ENCODE measurements at places on chromosomes 11 and 22. TPM values are rescaled to one million over a fixed set of nuclear protein-coding genes. Genes with fewer than 3 reads are reported as not detected.

DNA sequence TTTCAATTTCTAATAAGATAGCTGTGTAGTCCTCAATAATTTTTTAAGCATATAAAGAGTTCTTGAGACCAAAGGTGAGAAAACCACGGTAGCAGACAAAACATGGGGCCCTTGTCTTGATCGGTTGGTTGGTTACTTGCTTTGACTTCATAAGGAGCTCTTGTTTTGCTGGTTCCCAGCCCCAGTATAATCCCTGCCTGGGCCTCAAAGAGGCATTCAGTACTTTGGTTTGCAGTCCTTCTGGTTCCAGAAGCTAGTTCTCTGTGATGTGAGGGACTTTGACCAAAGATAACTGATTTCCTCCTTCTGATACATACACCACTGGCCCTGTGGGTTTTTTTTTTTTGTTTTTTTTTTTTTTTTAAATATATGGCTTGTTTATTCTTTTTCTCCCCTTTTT is 17.1 kb downstream of the MARK2 start:
- peak; percentile 50 for ATAC-seq

DNA sequence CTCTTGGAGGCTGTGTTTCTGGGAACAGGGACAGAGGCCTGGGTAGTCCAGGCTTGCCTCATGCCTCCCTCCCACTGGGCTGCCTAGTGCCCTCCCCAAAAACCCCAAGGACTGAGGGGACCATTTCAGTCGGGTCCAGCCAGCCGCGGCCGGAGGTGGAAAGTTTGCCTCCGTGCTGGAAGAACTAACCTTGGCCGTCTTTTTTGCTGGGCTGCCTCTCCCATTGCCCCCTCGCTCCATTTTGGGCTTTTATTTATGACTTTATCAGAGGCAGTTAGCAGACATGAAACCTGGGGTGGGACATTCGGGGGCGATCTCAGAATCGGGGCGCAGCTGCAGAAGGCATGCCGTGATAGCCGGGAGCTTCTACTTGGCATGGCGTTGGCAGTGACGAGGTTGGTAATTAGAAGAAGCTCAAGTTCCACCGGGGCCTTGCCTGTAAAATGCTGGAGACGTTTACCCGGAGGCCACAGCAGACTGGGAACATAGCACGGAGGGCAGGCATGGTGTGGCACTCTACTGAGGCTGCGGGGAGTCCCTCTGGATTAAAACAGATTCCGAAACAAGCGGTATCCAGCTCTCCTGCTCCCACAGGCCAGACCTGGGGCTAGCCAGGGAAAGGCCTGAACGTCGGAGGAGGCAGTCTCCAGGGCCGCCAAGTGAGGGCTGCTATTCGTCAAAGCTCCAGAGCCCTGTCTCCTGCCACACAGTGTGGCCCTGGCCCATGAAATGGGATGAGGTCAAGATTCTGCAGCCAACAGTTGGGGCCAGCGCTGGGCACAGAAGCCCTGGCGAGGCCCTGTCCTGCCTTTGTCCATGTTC is 76.4 kb upstream of the PPARA start:
- no peak for ATAC-seq

DNA sequence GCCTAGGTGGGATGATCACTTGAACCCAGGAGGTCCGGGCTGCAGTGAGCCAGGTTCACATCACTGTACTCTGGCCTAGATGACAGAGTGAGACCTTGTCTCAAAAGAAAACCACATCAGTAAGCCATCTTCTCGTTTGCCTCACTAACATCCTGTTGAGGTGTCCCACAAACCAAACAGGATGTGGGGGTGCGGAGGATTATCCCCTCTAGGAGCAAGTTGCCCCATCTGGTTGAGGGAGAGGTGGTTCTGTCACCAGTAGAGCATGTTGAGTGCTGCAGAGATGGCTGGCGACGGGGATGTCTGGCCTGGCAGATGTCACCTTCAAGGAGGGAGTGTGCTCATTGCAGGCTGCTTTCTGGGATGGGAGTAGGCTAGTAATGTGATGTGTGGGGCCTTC is 72.4 kb downstream of the ZNRF3 start:
- ATAC-seq, result no peak

DNA sequence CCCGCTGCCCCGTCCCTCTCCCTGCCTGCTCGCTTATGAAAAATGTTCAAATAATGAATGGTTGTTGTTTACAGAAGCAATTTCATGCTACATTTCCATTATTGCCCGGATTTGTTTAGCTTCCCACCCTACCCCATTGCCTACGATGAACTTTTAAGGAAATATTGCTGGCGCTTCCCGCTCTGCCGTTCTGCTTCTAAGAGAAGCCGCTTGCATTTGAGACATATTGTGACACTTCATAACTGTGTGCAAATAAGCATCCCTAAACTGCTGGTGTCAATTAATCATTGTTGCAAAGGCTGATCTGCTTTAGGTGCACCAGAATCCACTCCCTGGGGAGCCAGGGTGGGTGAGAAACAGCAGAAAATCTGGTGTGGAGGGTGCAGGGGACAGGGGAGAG is 52.3 kb upstream of the LMO1 start:
- ATAC-seq, result no peak

DNA sequence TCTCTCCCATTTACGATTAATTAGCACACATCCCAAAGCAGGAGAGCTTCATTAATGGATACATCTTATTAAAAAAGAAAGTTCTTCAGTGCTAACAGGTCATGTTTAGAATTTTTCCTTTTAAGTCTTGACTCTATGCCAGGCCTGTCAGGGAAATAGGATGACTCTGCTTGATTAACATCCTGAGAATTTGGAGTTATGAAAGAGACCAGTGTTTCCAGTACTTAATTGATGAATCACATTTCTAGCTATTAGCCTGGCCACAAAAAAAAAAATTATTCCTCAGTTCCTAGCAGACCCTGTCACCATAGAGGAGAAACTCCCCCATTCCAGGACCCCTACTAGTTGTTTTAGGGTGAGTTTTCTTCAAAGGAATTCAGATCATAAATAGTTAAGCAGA is 23.6 kb upstream of the ME3 start:
- ATAC-seq, result peak; percentile 75

DNA sequence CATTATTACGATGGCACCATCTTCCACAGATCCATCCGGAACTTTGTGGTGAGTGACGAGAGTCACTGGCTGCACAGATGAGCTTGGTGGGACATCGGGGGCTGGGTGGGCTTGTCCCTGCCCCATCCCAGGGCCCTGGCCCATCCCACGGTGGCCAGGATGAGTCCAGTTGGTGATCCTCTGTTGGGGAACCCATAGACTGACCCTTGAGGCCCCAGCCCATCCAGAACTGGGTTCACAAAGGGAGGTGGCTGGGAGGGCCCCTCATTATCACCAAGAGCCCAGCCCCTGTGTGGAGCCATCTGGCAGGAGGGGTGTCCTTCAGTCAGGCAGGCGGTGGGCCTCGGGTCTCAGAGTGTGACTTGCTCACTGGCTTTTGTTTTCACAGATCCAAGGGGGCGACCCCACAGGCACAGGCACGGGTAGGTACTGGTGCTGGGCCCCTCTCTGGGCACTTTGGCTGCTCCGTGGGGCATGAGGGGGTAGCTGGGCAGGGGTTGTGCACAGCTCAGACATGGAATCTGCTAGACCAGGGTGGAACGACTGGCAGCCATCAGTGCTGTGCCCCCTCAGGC is 22.0 kb downstream of the PPIL2 start:
- peak; percentile 4 for ATAC-seq

- ATAC-seq, result no peak
These were observed 99.3 kb upstream of the RRM1 start for GRCh38 chr11:3995307-3995706.

DNA sequence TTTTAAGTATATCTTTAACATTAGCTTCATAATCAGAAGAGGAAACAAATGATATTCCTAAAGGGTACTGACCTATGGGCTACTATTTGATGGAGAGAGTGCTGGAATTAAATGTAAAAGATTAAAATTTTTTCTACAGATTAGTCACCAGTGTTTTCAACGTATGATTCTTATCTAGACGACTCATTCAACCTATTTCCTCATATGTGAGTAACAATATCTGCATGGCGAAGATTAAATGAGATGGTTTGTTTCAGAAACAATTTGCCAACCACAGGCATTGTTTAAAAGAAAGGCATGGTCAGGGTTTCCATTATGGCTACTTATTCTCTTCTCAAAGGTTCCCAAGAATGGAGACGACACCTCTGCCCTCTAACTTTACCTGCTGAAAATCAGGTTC is 20.4 kb downstream of the OR56B4 start:
- no peak for ATAC-seq

DNA sequence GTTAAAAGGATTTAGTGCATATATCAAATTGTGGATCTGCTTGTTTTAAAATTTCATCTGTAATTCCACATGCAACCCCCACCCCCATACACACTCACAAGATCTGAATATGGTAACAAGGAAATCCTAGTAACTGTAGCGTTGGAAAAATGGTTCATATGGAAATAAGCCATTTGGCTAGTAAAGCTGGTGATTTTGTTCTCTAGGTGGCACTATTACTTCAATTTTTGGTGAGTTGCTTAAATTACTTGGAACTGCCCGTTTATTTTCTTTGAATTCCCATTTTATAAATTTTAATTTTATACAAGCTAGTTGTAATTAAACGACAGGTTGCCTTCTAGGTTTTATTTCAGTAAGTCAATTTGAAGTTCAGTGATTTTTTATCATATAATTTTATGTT is 5.3 kb downstream of the BDNF start:
- ATAC-seq, result no peak

DNA sequence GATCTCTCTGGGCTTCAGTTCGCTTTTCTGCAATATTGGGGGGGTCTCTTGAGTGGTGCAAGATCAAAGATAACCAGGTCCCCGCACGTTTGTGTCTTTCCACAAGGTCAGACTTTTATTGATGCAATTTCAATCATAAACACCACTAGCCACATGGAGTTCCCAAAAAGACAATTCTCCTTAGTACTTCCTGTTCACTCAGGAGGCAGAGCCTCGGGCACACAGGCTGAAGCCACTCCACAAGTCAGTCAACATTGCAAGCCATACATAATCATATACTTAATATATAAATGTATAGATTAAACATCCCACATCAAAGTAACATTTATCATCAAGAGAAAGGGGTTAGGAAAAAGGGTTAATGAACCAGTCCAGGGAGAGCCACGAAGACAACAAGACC is 12.0 kb downstream of the ST14 start:
- ATAC-seq, result peak; percentile 30

DNA sequence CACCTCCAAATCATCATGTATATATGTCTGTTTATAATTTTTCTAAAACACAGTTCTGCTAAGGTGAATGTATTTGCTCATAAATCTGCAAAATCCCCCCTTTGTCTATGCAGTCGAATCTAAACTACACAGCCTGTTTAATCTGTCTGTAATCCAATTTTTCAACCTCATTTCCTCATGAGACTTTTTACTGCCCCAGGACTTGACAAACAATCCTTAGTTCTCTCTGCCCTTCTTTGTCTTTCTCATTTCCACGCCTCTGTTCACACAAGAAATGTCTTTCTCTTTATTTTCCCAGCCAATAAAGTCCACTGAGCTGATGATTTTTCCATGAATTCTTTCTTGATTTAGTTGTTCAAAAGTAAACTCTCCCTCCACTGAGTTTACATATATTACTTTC is 1154.3 kb downstream of the FAM181B start:
- no peak for ATAC-seq

POU2AF1 gene
- total RNA-seq, result 2.6 TPM

NXPE1 gene
- total RNA-seq, result not detected

SEPTIN3 gene
- 0.24 TPM for total RNA-seq

VSIG10L2 gene
- not detected for total RNA-seq

C1QTNF5 gene
- 2.0 TPM for total RNA-seq

NPAS4 gene
- total RNA-seq, result not detected

SAA1 gene
- 56.2 TPM for total RNA-seq
